Endothelial cell (in vitro differentiated cells): ENCODE measurements at places on chromosomes 2 and 18. TPM values are rescaled to one million over a fixed set of nuclear protein-coding genes. Genes with fewer than 3 reads are reported as not detected.

DNA sequence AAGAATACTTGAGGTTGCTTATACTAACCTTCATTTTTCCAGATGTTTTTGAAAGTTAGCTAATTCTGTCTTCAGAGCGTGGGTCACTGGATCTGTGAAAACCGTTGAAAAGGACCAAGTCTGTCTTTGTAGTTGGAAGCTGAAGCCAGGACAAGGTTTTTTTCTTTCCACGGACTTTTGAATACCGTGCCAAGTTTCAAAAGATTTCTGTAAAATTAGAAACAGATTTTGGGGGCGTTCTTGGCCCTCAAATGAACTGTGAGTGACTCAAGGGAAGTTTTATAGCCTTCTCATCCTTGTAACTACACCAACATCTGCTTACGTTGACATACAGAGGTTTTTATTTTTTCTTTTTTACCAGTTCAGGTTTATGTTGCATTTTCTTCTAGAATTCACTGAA, at the start of gene FAP:
TSS of gene FAP (minus strand) at position 152 of the 400 bp plus-strand sequence. CDS start at position 34, 118 bp downstream.
- DNase-seq: no peak

DNA sequence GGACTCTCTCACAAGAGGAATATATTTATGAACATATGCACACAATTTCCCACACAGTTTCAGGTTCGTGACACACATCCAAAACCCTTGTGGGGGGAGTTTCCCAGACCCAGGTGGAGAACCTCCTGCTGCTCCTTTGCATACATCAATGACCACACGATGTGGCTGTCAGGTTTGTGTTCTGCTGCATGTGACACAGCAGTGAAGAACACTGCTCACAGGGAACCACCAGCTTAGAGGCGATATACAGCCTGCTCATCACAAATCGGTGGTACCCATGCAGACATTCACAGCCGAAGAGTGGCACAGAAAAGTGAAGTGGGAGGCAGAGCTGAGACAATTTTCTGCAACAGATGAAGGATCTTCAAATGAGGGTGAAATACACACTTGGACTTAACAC, 175.6 kb upstream of the ZFP36L2 start:
- DNase-seq: no peak

GRCh38 chr18:68925268-68925667, 127.4 kb downstream of the CCDC102B start:
- DNase-seq: no peak

DNA sequence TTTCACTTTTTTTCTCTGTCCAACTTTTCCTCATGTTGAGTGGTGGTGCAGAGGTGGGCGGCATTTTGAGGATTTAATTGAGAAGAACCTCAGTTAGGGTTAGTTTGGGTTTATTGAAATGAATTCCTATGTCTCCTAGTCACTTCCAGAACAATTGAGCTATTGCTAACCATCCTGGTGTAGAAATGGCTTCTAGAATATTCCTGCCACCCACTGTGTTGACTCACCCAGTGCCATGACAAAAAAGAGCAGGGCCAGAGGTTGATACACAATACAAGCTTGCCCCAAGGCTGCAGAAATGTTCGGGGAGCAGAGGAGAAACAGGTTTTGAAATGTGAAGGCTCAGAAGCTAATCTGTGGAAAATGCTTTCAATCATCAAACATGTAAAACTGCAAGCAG, 167.1 kb upstream of the TRIB2 start:
- no peak for DNase-seq

GRCh38 chr2:134574611-134575330, 144.0 kb downstream of the TMEM163 start:
- DNase-seq: no peak

GRCh38 chr2:20231159-20231558, 6.2 kb upstream of the SDC1 start:
- no peak for DNase-seq

GRCh38 chr2:16252891-16253290, 312.5 kb downstream of the MYCN start:
- no peak for DNase-seq

- DNase-seq: no peak
These were observed 193.2 kb downstream of the INO80D start for GRCh38 chr2:205892665-205893259.

QPCT gene
- total RNA-seq: 50.6 TPM

UGT1A4 gene
- total RNA-seq: not detected

AFF3 gene
- 12.2 TPM for total RNA-seq

DNA sequence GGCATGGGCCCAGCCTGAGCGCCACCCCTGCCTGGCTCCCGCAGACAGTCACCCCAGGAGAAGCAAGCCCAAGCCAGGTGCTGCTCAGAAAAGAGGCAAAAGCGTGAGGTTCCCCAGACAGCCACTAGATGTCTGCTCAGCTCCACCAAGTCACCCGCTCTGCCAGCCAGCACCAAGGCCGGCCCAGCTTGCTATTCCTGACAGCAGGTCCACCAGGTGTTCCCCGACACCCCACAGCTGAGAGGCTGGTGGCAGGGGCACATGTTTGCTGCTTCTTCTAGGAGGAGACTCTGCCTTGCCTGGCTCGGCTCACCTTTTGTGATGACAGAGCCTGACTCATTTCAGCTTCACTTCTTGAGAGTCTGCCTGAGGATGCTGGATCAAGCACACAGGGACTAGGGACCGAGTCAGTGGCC, 206.7 kb downstream of the MGAT5 start:
- peak; percentile 50 for DNase-seq
